Renal cortical epithelial cell (primary cell): ENCODE measurements at places on chromosomes 4 and X. TPM values are rescaled to one million over a fixed set of nuclear protein-coding genes. Genes with fewer than 3 reads are reported as not detected.

The CAMK2D gene
- 43.6 and 50.1 TPM in 2 replicates for total RNA-seq

The CTAG2 gene
- not detected in 2 replicates for total RNA-seq

The NRK gene
- 16.1 and 39.2 TPM in 2 replicates for total RNA-seq

The PWWP3B gene
- 1.0 and 1.5 TPM in 2 replicates for total RNA-seq

The FHL1 gene
- total RNA-seq: 19.3 and 86.2 TPM in 2 replicates

The TCEAL7 gene
- total RNA-seq: 2.8 and 8.2 TPM in 2 replicates

The FGFBP2 gene
- not detected in 2 replicates for total RNA-seq

The SYN1 gene
- total RNA-seq: 0.05 and 0.17 TPM in 2 replicates

The MAGEA8 gene
- total RNA-seq: not detected in 2 replicates

The RAB39B gene
- total RNA-seq: under 0.01 and 0.35 TPM in 2 replicates

The REST gene
- 32.5 and 71.8 TPM in 2 replicates for total RNA-seq

The RGN gene
- 1.6 and 1.7 TPM in 2 replicates for total RNA-seq

The CLTRN gene
- total RNA-seq: 2.8 and 3.0 TPM in 2 replicates

The CXCL8 gene
- 110 and 1,468 TPM in 2 replicates for total RNA-seq

The AFM gene
- not detected in 2 replicates for total RNA-seq

The HS3ST1 gene
- 7.6 and 16.9 TPM in 2 replicates for total RNA-seq

The KIAA1210 gene
- not detected in 2 replicates for total RNA-seq

The REPS2 gene
- total RNA-seq: 2.3 and 37.8 TPM in 2 replicates

The MAGEC3 gene
- not detected in 2 replicates for total RNA-seq

The DCTD gene
- total RNA-seq: 113 and 139 TPM in 2 replicates

The NLRP2B gene
- not detected in 2 replicates for total RNA-seq

The THOC2 gene
- 42.7 and 97.8 TPM in 2 replicates for total RNA-seq

The PDE6B gene
- 11.2 and 21.7 TPM in 2 replicates for total RNA-seq

The GPR34 gene
- total RNA-seq: not detected in 2 replicates

The PABPC1L2B gene
- total RNA-seq: not detected in 2 replicates

The NLGN4X gene
- under 0.01 and 0.94 TPM in 2 replicates for total RNA-seq

The PPP4R3C gene
- total RNA-seq: not detected in 2 replicates

The DCAF12L2 gene
- total RNA-seq: 0.15 and 0.87 TPM in 2 replicates

The TAF7L gene
- total RNA-seq: 0.10 TPM in 1 of 2 replicates, not detected in the other

The CLDN34 gene
- 0.40 TPM in 1 of 2 replicates, not detected in the other for total RNA-seq

The SYNPO2 gene
- 0.35 and 1.2 TPM in 2 replicates for total RNA-seq

The AREG gene
- 12.2 and 91.3 TPM in 2 replicates for total RNA-seq

The CT45A1 gene
- not detected in 2 replicates for total RNA-seq

The NXF3 gene
- 0.35 TPM in 1 of 2 replicates, not detected in the other for total RNA-seq

The ERVMER34-1 gene
- 5.4 and 8.7 TPM in 2 replicates for total RNA-seq

The ZFYVE28 gene
- 3.0 and 9.2 TPM in 2 replicates for total RNA-seq

The MSN gene
- total RNA-seq: 442 and 533 TPM in 2 replicates

The YY2 gene
- 0.69 and 5.4 TPM in 2 replicates for total RNA-seq

The PITX2 gene
- 0.30 TPM in 1 of 2 replicates, not detected in the other for total RNA-seq
